ENCODE measurements at places on chromosomes 6 and 20. TPM values are rescaled to one million over a fixed set of nuclear protein-coding genes. Genes with fewer than 3 reads are reported as not detected.
A peak's percentile ranks its signal among the peaks of the same experiment; 100 is the strongest.

- no peak for DNase-seq
Observed at GRCh38 chr20:3180319-3180718, 7.0 kb upstream of the LZTS3 start.

Gene NKAIN4
- total RNA-seq: not detected

DNA sequence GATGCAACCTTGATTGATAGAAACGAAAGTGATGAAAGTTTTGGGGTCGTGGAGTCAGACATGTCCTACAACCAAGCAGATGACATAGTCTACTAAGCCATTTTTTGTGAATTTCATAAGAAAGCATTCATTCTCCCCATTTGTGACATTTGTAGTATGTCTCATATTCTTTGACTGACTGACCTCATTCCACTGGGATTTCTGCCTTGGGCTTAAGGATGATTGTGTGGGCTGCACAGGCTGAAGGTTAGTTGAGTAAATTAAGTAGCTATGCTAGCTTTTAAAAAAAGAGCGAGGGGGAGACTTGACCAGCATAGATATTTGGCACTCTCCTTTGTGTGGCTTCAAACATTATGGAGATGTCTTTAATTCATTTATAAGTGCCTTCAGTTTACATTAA, 28.9 kb downstream of the STMND1 start:
- no peak for DNase-seq

- DNase-seq: peak; percentile 93
Observed at GRCh38 chr6:134379076-134379475, 61.2 kb upstream of the SGK1 start.

GRCh38 chr6:34554291-34555006, 1.7 kb downstream of the SPDEF start:
- DNase-seq: no peak

- no peak for DNase-seq
Observed at GRCh38 chr6:159595173-159595572, 97.9 kb downstream of the SOD2 start.

- DNase-seq: no peak
Observed at GRCh38 chr6:133888929-133889556, at the start of gene TCF21. TCF21 (plus strand) TSS chr6:133889113; CDS start chr6:133889398, 285 bp downstream.

Gene RNF182
- 0.13 TPM for total RNA-seq

DNA sequence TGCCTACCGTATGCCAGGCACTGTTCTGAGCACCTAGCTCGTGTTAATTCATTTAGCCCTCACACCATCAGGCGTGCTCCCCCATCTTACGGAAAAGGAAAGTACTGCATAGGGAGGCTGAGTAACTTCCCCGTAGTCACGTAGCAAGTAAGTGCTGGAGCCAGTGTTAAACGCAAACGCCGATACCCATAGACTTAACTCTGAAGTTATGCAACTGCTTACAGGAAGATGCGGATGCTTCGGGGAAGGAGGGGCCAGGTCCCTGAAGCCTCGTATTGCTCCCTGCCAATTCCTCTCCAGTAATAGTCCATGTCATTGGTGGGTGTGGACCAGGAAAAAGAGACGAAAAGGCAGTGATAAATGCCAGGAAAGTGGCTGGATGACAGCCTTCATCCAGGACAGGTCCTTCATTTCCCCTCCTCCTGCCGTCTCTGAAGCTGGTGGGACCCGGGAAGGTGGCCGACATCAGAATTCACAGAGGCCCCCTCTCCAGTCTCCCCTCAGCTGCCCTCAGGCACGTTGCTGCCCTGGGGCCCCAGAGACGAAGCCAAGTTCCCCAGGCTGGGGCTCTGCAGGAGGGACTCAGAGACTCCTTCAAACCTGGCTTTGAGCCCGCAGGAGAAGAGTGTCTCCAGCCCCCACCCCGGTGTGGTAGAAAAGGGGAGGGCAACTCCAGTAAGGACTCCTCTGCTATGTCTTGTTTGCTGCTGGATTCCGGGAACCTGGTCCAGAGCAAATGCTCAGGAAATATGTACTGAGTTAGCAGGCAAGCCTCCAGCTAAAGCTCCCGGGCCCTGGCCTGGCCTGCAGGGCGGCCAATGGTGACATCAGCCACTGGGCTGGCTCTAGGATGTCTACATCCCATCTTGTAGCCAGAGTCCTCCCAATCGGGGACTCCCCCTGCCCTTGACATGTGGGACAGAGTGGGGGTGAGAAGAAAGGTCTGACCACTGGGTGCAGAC, 37.8 kb downstream of the RAB44 start:
- DNase-seq: peak; percentile 35

Gene MPIG6B
- total RNA-seq: 0.59 TPM

DNA sequence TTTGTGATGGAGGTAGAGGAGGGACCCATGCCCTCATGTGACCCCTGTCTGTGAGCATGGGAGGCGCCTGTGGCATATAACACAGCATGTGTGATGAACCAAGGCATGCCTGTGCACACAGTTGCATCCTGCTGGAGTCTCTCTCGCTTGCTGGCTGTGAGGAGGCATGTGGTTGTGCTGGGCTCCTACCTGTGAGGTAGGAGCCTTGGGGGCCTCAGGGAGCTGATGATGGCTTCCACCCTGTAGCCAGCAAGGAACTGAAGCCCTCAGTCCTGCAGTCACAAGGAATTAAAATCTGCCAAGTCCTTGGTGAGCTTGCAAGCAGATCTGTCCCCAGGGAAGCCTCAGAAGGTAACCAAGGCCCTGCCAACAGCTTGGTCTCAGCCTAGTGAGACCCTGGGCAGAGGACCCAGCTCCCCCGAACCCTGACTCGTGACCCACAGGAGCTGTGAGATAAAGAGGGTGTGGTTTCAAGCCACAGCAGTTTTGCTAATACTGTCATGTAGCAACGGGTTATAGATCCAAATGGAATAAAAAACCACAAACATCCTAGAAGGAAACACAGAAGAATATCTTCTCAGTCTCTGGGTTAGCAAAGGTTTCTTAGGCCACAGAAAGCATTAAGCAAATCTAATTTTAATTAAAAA, 145.7 kb downstream of the WDR27 start:
- DNase-seq: no peak

Gene CCR6
- total RNA-seq: not detected

Gene SCAF8
- total RNA-seq: 21.6 TPM

GRCh38 chr6:5110246-5110645, 25.1 kb downstream of the PPP1R3G start:
- DNase-seq: no peak

DNA sequence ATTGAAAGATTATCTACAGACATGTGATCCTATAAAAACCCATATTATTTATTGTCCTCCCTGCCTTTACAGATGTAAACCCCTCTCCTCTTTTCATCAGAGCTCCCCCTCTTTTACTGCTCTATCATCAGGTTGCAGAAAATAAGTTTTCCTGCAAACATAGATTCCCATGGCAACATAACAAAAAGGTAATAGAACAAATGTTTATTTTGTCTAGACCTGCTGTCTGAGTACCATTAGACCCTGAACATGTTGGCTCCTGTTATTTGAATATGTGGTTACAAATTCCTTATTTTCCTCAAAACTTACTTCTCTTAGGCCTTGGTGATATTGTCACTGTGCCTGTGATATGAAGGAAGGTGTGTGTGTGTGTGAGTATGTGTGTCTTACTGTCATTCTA, 11.5 kb downstream of the MAPK14 start:
- DNase-seq: no peak

Gene RAET1L
- 2.8 TPM for total RNA-seq

- no peak for DNase-seq
Observed at GRCh38 chr20:38645351-38645750, 43.7 kb downstream of the ARHGAP40 start.
